ENCODE measurements at places on chromosomes 12 and 14.

DNA sequence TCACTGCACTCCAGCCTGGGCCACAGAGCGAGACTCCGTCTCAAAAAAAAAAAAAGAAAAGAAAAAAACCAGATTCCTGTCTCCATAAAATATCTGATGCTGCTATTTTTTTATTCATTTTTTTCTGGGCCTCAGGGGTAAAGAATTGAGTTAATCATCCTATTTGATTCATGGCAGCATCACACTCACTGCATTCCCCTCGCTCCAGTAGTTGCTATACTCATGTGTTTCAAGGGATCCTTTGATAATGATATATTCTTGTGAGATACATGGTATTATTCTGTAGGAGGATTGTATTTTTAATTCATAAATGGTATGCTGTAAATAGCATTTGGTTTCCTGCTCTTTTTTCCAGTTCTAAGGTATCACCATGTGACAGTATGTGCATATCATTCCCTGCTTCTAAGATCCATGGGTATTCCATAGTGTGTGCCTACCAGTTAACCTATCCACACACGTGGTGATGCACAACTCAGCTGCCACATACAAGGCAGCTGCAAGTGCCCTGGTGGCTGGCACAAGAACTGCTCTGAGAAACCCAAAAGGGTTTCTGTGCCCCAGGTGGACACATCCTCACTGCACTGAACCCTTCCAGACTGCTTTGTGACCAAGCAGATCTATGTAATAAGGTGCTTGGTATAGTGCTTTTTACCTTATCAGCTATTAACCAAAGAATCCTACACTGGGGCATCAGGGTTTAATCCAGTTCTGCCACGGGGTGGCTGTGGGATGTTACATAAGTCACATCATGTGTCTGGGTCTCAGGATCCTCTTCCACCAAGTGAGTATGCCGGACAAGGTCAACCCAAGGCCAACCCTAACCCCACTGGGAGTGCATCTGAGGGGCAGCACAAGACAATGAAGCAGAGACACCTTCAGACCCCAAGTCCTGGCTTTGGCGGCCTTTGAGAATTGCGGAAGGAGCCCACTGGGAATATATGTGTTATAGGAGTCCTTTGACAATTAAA lies 74.6 kb downstream of the ZFP36L1 start:
- no peak for DNase-seq

DNA sequence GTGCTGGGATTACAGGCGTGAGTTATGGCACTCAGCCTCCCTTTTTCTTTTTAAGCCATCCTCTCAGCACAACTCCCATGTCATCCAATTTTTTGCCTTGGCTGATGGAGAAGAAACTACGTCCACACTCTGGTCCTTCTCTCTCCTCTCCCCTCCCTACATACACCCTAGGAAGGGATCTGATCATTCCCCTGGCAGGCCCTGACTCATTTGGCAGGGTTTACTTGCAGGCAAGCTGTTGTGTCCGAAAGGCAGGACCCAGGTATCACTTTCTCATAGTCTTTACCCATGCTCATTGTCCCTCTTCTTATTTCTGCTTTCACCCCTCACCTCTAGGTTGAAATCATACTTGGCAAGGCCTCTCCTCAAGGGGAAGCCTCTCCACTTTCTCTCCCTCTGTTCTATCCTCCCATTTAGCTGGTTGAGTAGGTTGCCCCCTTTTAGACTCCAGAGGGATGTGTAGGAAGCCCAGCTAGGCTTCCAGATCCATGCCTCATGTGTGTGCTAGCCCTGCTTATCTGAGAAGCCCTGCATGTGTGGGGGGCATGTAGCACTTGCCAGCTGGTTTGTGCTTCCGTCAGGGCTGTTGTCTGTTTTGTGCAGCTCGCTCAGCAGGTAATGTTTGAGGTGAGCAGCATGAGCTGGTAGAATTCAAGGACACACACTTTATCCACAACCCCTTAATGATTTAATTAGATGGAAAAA lies 14.8 kb downstream of the GPR19 start:
- no peak for DNase-seq

- DNase-seq: no peak
These were observed 27.5 kb upstream of the RIMBP2 start for GRCh38 chr12:130743606-130744005.

DNA sequence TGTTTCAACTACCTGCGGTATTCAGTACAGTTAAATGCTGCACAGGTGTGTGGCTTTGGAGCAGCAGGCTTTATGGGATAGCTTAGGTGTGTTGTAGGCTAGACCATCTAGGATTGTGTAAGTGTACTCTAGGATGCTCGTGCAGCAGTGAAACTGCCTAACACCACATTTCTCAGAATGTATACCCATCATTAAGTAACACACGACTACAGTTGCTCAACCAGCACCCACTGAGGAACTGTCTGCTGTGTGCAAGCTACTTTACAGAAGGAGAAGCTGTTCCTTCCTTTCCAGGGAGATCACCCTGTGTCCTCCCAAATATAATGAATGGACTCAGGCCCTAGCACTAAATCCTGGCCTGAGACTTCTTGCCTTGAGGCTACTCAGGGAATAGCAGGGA lies 94.8 kb downstream of the SLC24A4 start:
- no peak for DNase-seq

DNA sequence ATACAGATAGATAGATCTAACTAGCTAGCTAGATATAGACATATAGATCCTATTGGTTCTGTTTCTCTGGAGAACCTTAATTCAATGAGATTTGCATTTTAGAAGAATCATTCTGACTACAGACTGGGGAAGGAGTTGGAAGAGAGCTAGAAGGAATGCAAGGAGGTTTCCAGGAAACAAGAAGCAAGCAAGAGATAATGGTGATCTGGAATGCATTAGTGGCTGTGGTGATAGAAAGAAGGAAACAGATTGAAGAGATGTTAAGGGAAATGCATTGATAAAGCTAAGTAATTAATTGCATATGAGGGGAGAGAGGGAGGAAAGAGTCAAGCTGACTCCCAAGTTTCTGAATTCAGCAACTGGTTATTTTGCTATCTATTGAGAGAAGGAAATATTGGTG lies 42.7 kb downstream of the DBX2 start:
- DNase-seq: no peak

- no peak for DNase-seq
These were observed 8.1 kb downstream of the DAO start for GRCh38 chr12:108888031-108888430.

DNA sequence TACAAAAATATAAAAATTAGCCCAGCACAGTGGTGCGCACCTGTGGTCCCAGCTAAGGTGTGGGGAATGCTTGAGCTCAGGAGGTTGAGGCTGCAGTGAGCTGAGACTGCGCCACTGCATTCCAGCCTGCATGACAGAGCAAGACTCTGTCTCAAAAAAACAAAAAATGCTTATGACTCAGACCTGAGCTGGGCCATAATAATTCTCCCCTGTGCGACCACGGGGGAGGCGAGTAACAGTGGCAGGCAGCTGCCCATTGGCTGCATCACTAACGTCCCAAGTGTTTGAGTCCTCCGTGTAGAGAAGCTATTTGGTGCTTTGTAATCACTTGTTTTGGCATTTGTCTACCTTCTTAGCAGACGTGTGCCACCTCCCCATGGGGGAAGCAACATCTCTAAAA lies 24.9 kb downstream of the PSMC1 start:
- DNase-seq: no peak

GRCh38 chr12:130335517-130336392 lies 1.9 kb upstream of the PIWIL1 start:
- peak; percentile 49 for DNase-seq

DNA sequence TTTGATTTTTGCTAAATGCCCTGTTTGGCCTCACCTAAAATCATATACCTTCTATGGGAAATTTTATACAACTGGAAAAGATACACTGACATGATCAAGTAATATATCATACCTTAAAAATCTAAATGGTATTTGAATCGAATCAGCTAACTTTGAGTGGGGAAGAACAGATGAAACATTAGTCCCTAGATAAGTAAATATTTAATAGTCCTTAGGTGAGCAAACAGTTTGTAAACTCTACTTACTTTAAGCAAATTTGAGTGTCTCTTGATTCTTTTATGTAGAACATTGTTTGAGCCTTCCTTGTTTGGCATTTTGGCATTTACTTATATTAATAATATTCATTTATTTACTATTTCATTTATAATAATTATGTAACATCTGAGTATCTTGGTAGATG lies 195.7 kb upstream of the GARIN2 start:
- no peak for DNase-seq

DNA sequence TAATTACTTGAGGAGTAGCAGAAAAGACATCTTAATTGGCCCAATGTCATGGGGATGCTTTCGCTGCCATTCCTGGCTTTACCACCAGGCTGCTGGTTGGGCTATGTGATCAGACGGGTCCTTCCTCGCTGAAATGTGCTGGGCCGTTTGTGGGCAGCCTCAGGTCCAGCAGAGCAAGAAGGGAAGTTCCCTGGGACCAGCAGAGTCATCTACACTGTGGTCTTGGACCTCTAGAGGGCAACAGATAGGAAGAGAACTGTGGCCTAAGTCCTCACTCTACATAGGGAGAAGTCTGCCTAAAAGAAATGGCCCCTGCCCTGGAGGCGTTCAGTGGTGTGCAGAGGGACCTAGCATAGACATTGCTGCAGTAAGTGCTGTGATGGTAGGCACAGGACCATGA lies 10.9 kb downstream of the EVL start:
- no peak for DNase-seq
